Activated CD4-positive, alpha-beta T cell treated with anti-CD3 and anti-CD28 coated beads, Interleukin-2, amount 10 ng/mL, durations not matched to agents 24 days and 14 days (primary cell): ENCODE measurements at places on chromosomes 16 and 17. TPM values are rescaled to one million over a fixed set of nuclear protein-coding genes. Genes with fewer than 3 reads are reported as not detected.

- no peak overlapping the region for H3K4me3 ChIP-seq
- no peak overlapping the region for H3K27ac ChIP-seq
- H3K27me3 ChIP-seq: peaks cover 2% of the 10 kb centered on the region
- no peak for DNase-seq
Observed at GRCh38 chr17:75440738-75441448, 15.5 kb upstream of the TMEM94 start.

DNA sequence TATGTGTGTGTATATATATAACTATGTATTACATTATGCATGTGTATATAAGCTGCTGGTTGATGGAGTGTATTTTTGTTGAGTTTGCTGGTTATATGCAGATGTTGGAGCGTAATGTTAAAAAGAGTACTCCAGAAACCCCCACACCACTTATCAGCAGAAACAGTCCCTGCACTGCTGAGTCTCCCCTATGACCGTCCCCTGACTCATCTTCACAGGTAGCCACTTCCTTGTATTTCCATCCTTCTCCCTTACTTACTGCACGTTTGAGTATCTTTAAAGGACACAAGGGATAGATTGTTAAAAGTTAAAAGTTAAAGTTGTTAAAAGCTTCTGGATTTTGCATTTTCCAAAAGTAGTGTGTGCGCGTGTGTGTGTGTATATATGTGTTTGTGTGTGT, 853.9 kb upstream of the EEF2KMT start:
- H3K27ac ChIP-seq: no peak overlapping the region
- DNase-seq: no peak
- no peak overlapping the region for H3K4me3 ChIP-seq
- H3K27me3 ChIP-seq: no peaks in the 10 kb centered on the region
- H3K4me1 ChIP-seq: no peaks in the 10 kb centered on the region
- peaks cover 1% of the 10 kb centered on the region for H3K36me3 ChIP-seq

DNA sequence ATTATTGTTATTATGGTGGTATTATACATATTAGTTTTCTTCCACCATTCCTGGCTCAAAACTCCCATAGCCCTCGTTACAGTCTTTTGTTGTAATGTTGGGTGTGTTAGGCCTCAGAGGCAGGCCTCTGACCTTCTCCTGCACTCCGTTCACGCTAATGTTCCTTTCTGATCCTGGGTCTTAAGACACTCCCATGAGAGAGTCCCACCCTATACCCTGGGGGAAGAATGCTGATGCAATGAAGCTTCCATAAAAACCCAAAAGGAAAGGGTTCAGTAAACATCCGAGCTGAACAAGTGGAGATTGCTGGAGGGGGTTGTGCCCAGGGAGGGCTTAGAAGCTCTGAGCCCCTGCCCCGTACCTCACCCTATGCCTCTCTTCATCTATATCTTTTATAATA, 141.3 kb upstream of the NETO2 start:
- H3K27me3 ChIP-seq: no peaks in the 10 kb centered on the region
- no peak overlapping the region for H3K4me3 ChIP-seq
- no peak overlapping the region for H3K27ac ChIP-seq
- H3K4me1 ChIP-seq: no peaks in the 10 kb centered on the region
- H3K36me3 ChIP-seq: peaks cover 6% of the 10 kb centered on the region

- no peaks in the 10 kb centered on the region for H3K36me3 ChIP-seq
- H3K4me1 ChIP-seq: peaks cover 18% of the 10 kb centered on the region
- peaks cover 5% of the 10 kb centered on the region for H3K27me3 ChIP-seq
- H3K27ac ChIP-seq: no peak overlapping the region
- H3K4me3 ChIP-seq: no peak overlapping the region
- no peak for DNase-seq
Observed at GRCh38 chr16:11631214-11631613, 37.0 kb upstream of the SNN start.

GRCh38 chr17:60563743-60564142, 36.2 kb upstream of the PPM1D start:
- no peaks in the 10 kb centered on the region for H3K4me1 ChIP-seq
- H3K4me3 ChIP-seq: no peak overlapping the region
- H3K27me3 ChIP-seq: no peaks in the 10 kb centered on the region

- DNase-seq: peak; percentile 80
- H3K27ac ChIP-seq: peak overlapping the region; percentile 77
- peaks cover 38% of the 10 kb centered on the region for H3K4me1 ChIP-seq
- H3K27me3 ChIP-seq: no peaks in the 10 kb centered on the region
Observed at GRCh38 chr17:49817993-49818392, 29.5 kb downstream of the KAT7 start.

DNA sequence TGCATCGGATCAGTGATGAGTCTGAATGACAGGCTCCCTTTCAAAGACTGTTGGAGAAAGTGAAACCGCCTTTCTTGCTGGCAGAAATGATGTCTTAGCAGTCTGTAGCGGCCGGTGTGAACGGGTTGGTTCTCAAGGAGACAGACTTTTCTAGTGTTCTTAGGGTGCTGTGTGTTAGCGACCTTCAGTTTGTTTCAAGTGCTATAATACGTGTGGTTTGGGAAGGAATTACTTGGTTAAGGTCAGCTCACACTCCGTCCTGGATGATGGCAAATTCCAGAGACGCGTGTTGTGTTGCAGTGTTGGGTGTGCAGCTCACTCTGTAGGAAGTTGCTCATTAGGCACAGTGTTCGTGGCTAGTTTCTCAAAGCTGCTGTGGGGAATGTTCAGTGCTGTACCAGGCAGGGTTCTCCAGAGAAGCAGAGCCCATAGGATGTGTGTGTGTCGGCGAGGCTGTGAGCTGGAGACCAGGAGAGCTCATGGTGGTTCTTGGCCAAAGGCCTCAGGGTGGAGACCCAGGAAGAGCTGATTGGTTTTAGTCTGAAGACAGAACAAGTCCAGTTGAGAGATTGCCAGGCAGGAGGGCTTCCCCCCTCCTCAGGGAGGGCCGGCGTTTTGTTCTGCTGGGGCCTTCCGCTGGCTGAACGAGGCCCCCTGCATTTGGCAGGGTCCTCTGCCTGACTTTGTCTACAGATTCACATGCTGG, 37.6 kb downstream of the ZNF750 start:
- DNase-seq: no peak
- H3K27ac ChIP-seq: no peak overlapping the region
- no peaks in the 10 kb centered on the region for H3K27me3 ChIP-seq
- peaks cover 7% of the 10 kb centered on the region for H3K4me1 ChIP-seq
- H3K4me3 ChIP-seq: no peak overlapping the region

DNA sequence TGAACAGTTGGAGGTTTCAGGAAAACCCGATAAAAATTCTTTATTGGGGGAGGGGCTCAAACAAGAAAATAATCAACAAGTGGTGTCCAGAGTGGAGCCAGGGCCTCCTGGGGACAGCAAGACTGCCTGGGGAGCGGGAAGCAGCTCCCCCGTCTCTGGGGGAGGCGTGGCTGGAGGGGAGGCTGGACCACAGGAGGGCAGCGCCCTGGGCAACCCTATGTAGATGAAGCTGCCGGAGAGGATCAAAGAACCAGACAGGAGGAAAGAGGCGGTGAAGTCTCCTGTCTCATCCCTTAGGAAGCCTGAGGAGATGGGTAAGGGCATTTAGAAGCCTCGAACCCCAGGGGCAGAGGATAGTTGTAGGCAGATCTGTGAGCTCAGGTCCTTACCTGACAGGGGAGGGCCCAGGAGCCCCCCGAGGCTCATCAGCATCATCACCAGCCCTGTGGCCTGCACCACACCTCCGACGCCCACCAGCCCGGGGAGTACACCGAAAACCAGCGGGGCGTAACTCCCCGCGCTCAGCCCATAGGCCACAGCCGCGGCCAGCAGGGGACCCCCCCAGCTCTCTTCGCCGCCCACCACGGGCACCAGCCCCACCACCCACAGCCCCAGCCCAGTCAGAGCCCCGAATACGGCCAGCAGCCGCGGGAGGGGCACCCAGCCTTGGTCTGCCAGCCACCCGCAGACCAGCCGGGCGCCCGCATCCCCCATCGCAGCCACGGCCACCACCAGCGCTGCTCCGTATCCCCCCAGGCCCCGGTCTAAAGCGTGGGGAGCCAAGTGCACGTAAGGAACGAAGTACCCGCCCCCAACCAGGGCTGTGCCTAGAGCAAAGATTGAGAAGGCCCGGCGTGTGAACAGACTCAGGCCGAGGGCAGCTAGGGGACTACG, 2.0 kb downstream of the SLC16A11 start:
- H3K4me1 ChIP-seq: peaks cover 30% of the 10 kb centered on the region
- H3K27ac ChIP-seq: peak overlapping the region; percentile 37
- DNase-seq: no peak
- peaks cover 15% of the 10 kb centered on the region for H3K27me3 ChIP-seq
- peak overlapping the region; percentile 69 for H3K4me3 ChIP-seq

DNA sequence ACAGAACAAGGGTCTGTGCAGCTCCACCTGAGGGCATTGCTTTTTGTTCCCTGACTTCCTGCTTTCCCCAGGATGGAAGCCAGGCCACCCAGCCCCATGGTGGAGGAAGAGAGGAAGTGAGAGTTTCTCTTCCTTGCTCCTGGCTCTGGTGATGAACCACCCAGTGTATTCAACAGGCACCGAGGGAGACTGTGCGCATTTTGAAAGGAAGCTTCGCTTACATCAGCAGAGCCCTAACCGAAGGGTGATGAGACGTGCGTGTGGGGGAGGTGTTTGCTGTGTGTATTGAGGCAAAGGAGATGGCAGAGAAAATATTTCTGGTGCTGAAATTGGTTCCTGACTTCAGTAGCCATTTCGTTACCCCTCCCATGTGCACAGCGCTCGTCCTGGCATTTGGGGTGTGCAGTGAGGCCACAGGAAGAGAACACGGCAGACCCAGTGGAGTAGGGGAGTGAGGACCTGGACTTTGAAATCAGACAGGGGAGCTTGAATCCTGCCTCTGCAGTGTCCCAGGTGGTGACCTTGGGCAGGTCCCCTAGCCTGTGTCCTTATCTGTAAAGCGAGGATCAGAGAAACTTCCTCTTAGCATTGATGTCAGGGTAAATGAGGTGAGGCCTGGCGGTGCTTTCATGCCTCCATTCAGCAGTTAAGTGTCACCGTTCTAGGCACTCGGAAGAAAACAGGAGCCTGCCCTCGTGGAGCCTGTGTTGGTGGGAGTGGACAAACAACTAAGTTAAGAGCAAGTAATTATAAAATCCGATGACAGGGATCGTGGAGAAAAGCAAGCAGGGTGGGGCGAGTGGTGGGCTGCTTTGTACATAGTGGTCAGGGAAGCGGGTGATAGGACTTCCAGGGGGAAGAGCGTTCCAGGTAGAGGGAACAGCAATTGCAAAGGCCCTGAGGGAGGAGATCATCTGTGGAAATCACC, 7.4 kb downstream of the CMIP start:
- H3K4me1 ChIP-seq: peaks cover 60% of the 10 kb centered on the region
- peak overlapping the region; percentile 81 for H3K4me3 ChIP-seq
- H3K27me3 ChIP-seq: no peaks in the 10 kb centered on the region
- peak; percentile 82 for DNase-seq
- H3K27ac ChIP-seq: peak overlapping the region; percentile 93

- H3K36me3 ChIP-seq: no peaks in the 10 kb centered on the region
- no peak overlapping the region for H3K4me3 ChIP-seq
- H3K4me1 ChIP-seq: peaks cover 3% of the 10 kb centered on the region
- H3K27ac ChIP-seq: no peak overlapping the region
- no peak for DNase-seq
Observed at GRCh38 chr16:15790458-15790857, 66.4 kb downstream of the MYH11 start.

- no peak for DNase-seq
- no peaks in the 10 kb centered on the region for H3K4me1 ChIP-seq
- H3K27me3 ChIP-seq: peaks cover 11% of the 10 kb centered on the region
Observed at GRCh38 chr17:43615330-43616028, 46.2 kb downstream of the MEOX1 start.

DNAI2 gene
- 0.09 and 0.26 TPM in 2 replicates for total RNA-seq

ICAM2 gene
- 62.2 TPM in 2 replicates for total RNA-seq

PPP1R27 gene
- not detected in 2 replicates for total RNA-seq

PRSS36 gene
- 0.33 and 0.59 TPM in 2 replicates for total RNA-seq

TEX14 gene
- 0.07 TPM in 2 replicates for total RNA-seq

GAS7 gene
- total RNA-seq: 0.21 and 0.26 TPM in 2 replicates

LPCAT2 gene
- total RNA-seq: 1.8 and 3.7 TPM in 2 replicates
